ENCODE measurements at places on chromosomes 3 and 15.

GRCh38 chr15:57691082-57691481, 15.4 kb upstream of the POLR2M start:
- DNase-seq, result no peak

GRCh38 chr15:36940636-36941260, 159.6 kb downstream of the MEIS2 start:
- no peak for DNase-seq

- DNase-seq, result no peak
These were observed 518 bp downstream of the OXSR1 start for GRCh38 chr3:38165722-38166387.

DNA sequence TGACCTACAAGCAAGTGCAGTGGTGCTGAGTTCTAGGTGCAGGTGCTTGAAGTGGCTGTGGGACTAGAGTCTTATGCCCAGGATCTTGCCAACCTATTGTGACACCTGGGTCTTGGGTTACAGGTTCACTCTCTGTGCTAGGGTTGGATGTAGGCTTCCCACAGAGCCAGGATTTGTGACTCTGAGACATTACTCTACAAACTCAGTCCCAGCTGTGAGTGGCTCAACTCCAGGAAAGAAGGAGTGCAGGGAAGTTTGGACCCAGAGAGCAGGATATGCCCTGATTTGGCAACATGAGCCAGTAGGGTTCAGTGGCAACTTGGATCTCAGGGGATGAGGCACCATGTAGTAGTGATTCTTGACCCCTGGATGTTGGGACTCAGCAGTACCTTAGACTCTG, 182.2 kb downstream of the LPP start:
- DNase-seq, result no peak

- no peak for DNase-seq
These were observed 276.2 kb upstream of the SGO1 start for GRCh38 chr3:20462226-20462625.

GRCh38 chr15:75565062-75565970, 13.8 kb downstream of the PTPN9 start:
- DNase-seq, result no peak

- no peak for DNase-seq
These were observed 50.7 kb downstream of the SLC41A3 start for GRCh38 chr3:126033051-126033745.

DNA sequence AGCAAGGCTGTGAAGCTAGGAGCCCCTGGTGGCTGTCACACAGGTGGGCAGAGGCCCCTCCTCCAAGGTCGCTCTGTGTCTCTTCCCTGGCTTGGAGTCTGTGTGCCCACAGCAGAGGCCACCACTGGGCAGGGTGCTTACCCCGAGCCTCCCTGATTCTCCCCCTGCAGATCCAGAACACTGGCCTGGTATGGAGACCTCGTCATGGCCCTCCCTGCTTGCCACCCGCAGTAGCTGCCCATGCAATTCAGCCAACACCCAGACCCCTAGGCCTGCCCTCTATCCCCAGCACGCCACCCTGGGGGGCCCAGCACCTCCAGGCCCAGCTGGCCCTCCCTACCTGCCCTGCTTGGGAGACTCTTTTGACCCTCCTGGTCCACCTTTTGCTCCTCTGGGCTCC, 5.5 kb upstream of the RHO start:
- no peak for DNase-seq

DNA sequence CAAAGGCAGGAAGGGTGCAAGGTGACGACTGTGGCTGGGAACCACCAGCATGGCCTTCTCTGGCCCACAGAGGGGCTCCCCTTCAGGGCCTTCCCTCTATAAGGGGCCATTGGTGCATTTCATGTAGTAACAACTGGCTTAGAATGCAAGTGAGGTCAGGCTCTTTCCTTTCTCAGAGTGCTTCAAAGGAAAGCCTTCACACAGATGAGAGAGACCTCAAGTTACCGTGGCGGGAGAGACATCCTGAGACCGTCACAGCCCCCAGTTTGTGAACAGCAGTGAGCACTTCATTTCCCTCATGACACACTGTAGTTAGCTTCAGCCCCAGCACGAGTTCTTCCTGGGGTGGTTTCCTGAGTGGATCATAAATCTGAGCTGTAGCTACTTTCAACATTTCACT, 96.6 kb upstream of the LIMD1 start:
- DNase-seq, result no peak

DNA sequence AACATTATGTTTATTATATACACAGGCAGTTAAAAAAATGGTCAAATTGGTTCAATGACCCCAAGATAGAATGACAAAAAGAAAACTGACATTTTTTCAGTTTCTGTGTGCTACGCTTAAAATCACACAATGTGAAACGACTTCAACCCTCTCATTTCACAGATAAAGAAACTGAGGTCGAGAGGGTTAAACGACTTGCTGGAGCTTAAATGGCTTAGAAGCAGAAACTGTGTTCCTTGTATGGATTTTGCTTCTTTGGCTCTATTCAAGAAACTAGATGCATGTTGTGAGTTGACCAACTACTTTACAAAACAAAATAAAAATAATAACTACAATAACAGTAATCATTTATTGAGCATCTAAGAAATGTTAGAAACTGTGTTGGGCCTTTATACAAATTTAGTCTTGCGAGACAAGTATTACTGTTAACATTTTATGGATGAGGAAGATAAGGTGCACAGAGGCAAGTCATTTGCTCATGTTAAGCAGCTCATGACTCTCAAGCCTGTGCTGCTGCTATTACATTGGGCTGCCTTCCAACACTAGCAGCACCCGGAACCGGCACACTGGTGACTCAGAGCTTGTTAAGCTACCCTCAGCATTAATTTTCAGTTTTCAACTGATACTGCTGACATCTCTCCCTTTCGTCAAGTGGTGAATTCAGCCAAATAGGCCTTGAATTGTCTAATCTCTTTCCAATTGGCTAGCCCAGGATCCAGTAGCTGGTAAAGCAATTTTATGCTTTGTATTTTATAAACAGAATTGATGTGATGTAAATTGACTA, 487.6 kb downstream of the NAALADL2 start:
- no peak for DNase-seq

GRCh38 chr3:140577911-140578310, 100.0 kb upstream of the TRIM42 start:
- DNase-seq, result peak; percentile 91

DNA sequence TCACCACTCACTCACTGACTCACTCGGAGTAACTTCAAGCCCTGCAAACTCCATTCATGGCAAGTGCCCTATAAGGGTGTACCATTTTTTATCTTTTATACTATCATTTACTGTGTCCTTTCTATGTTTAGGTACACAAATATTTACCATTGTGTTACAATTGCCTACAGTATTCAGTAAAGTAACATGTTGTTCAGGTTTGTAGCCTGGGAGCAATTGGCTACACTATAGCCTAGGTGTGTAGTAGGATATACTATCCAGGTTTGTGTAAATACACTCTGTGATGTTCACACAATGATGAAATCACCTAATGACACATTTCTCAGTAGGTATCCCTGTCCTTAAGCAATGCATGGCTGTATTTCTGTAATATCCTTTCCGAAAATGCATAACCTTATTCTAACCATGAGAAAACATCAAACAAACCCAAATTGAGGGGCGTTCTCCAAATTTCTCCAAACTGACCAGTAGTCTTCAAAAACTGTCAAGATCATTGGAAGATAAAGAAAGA, 17.9 kb upstream of the CNOT10 start:
- no peak for DNase-seq

GRCh38 chr3:17632401-17633100, 109.9 kb downstream of the TBC1D5 start:
- DNase-seq, result peak; percentile 35

- no peak for DNase-seq
These were observed 103.6 kb downstream of the ALDH1A2 start for GRCh38 chr15:57961919-57962318.

GRCh38 chr15:69424748-69425413, 10.7 kb downstream of the KIF23 start:
- no peak for DNase-seq

DNA sequence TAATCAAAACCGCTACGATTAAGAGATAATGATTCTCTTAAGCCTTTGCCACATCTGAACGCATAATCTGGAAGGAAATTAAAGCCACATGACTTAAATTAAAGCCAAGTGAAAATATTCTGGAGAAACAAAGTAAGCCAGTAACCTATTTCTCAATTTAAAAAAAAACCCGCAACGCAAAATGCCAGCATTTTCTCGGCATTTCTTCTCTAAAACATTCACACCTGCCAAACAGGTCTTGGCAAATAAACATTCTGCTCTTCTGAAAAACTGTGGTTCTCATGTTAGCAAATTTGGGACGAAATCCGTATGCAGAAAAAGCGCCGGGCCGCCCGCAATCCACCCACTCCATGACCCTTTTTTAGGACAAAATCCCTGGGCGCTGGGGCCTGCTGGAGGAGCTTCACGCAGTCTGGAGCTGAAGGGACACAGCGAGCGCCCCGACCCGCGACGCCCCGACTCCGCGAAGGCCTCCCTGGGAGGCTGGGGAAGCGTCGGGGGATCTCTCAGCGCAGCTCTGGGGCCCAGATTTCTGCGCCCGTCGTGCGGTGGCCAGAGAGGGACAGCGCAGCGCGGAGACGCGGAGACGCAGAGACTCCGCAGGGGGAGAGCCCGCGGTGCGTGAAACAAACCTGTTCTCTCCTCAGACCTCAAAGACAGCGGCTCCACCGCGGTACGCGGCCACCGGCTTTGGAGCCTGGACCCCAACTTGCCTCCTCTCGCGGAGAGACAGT, 471 bp downstream of the NKIRAS1 start:
- DNase-seq, result no peak

- no peak for DNase-seq
These were observed 103.7 kb downstream of the P3H2 start for GRCh38 chr3:190016966-190017365.

DNA sequence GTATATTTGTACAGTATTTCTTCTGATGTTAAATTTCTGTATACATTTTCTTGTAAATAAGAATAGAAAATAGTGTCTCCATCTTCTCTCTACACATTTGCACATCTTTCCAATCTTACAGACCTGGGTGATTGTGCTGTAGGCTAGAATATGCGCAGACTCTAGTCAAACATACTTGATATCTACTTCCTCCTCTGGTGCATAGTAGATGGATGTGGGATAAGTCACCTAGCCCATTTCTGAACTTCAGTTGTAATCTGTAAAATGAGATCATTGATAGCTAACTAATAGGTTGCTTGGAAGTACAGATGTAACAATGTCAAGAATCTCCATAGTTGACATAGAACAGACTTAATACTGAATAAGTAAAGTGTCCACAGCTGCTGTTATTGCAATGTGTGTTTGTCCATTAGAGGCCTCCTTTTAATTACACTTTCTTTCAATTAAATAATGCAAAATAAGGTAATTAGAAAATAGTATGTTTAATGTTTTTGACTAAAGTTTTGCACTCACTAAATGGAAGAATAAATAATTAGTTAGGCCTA, 46.7 kb downstream of the ALCAM start:
- DNase-seq, result no peak

GRCh38 chr3:57370341-57370740, 77.9 kb upstream of the ASB14 start:
- no peak for DNase-seq

GRCh38 chr3:72375237-72376076, 472.8 kb downstream of the SHQ1 start:
- no peak for DNase-seq

GRCh38 chr3:120907659-120908029, 361 bp upstream of the STXBP5L start:
- no peak for DNase-seq

DNA sequence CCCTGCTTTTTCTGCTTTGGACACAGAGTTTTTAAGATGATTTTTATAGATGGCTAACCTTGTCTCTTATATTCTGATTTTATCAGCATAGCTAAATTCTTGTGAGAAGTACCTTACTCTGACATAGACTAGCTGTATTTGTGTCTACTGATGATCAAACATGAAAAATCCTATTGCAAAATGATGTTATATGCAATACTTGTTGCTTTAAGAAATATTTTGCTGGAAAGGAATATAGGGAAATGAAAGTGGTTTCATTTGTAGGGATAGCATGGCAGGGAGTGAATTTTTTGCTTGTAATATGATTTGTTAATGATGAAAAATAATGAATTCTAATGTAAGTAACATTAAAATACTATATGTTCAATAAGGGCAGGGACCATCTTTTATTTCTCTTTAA, 35.9 kb downstream of the CFAP91 start:
- DNase-seq, result no peak

GRCh38 chr3:122697952-122698620, 17.4 kb downstream of the PARP14 start:
- no peak for DNase-seq

DNA sequence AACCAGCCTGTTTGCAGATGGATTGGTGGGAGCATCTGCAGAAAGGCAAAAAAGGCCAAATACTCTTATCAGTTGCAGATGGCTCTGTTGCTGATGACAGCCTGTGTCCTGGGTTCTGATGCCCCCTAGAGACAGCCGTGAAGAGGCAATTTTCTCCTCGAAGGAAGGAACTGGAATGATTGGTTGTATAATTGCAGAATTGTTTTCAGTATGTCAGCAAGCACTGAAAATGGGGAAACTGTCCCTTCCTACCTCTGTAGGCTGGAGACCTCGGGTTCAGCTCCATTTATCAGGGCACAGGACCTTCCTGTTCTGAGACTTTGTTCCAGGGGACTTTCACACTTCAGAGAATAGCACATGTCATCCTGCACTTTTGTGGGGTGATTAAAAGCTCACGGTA, 103.0 kb downstream of the PGPEP1L start:
- DNase-seq, result peak; percentile 59

DNA sequence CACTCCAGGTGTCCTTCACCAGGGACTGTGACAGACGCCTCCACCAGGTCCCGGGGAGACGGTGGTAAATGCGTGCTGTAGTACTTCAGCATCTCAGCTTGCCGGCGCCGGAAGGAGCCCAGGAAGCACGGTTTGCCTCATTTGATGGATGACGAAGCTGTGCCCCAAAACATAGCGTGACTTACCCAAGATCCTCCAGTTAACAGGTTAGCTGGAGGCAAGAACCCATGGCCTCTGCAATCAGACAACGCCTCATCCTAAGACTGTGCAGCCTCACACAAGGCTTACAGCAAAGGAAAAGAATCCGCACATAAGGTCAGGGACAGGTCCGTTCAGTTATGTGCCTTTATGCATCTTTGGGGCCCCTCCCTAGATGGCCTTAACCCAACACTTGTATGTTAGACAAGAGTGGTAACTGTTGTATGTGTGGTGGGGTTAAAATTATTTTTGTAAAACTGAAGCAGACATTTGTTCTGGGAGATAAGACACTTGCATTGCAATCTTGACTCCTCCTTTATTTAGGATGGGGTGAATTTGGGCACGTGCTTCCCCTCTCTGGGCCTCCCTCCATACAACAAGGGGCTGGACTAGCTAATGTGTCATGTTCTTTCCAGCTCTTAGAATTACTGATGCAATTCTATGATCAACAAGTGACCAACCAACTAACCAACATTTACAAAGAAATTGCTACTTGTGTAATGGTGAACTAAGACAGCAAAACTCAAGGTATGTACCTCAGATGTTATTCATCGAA, 39.4 kb downstream of the VGLL4 start:
- no peak for DNase-seq

DNA sequence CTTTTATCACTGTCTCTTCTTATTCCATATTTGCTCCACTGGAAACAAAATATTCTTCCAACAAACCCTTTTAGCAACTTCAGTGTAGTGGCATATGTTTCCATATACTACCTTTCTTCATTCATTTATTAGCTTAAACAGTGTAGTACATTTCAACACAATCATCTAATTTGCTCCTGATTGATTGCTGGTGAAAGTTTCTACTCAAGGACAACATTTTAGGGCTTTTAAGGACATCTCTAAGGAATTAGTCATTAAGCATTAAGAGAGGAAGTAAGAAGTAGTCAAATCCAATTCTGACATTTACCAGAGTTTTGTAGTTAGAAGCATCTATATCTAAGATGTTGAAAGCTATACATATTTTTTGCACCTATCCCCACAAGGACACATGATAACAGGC, 55.8 kb downstream of the RSRC1 start:
- DNase-seq, result no peak

GRCh38 chr3:8489278-8489792, 12.3 kb upstream of the LMCD1 start:
- DNase-seq, result peak; percentile 82
